Natural killer cell (primary cell): ENCODE measurements at places on chromosomes 2 and 18. TPM values are rescaled to one million over a fixed set of nuclear protein-coding genes. Genes with fewer than 3 reads are reported as not detected.

The SLC8A1 gene
- total RNA-seq: 3.6 TPM

DNA sequence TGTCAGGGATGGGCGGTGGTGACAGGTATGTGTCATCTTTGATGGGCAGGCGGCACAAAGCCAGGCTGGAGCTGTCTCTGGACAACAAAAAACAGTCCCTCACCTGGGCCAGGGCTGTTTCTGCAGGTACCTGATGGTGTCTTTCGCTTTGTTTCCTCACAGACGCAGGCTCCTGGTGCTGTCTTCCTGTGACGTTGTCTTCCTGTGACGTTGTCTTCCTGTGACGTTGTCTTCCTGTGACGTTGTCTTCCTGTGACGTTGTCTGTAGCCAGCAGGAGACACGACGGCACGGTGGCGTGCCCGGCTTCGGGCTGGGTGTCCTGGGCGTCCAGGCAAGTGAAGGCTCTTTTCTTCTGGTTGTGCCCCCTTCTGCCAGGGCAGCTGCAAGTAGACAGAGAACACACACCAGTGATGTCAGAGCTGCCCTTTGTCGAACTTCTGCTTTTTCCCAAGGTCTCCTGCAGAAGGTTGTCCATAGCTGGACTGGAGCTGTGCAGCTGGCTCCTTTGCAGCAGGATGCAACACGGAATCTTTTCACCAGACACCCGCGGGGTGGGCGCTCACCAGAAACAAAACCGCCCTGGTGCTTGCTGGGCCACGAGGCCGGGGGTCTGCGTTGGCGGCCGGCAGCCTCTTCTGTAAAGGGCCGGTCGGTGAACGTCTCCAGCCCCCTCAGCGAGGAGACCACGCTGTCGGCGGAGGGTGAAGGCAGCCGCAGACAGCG is 21.1 kb downstream of the GPR35 start:
- DNase-seq: peak; percentile 19

DNA sequence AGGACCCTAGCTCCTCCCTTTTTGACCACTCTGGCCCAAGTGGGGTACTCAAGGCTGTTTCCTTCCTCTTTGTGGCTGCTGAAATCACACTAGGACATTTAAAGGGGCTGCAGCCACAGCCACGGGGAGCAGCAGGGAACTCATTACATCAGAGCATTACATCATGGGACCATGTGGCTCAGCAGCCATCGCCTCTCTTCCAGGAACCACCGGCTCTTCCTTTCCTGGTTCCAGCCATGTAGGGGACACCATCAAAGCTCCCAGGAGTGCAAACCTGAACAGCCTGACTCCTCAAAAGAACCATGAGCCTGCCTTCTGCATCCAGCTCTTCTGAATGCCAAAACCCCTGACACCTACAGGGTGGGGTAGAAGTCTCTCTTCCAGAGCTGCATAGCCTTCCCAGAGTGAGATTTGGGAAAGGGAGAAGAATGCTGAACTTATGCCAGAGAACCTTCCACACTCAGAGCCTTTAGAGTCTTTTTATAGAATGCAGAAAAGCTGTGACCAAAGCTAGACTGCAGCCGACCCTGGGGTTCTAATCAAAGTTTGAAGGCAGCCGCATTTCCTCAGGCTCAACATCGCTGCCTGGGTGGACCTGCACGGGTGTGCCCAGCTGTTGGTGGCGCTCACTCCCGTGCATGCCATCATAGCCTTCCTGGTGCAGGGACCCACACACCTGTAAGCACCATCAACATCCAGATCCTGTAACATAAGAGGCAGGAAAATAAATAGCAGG is 121.7 kb downstream of the KLHL29 start:
- DNase-seq: no peak

The LHCGR gene
- not detected for total RNA-seq

DNA sequence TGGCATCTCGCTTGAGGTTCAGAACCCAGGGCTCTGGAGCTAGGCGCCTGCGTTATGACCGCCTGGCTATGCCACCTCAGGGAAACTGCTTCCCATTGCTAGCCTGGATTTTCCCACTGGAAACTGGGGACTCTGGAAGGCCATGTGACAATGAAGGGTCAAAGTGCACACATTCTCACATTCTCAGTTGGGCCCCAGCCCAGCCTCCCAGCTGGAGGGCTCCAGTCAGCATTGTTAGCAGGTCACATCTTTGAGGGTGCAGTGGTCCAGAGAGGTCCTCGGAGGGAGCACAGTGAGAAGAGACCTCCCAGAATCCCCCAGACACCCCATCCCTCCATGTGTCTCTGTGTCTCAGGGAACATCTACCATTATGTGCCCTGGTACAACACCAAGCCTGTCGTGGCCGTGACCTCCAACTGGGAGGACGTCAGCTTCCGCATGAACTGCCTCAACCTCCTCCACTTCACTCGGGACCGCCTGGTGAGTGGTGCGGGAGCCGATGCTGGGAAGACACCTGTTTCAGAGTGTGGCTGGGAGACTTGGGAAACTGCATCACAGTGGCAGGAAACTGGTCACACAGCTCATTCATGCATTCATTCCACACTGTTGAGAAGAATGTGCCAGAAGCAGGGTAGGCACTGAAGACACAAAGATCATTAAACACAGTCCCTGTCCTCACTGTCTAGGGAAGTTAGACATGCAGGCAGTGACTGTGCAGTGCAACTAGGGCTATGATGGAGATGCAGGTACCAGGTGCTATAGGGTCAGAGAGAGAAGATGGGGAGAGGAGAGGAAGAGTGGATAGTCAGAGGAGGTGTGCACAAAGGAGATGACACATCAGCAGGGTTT is 41.6 kb downstream of the FER1L5 start:
- DNase-seq: no peak

DNA sequence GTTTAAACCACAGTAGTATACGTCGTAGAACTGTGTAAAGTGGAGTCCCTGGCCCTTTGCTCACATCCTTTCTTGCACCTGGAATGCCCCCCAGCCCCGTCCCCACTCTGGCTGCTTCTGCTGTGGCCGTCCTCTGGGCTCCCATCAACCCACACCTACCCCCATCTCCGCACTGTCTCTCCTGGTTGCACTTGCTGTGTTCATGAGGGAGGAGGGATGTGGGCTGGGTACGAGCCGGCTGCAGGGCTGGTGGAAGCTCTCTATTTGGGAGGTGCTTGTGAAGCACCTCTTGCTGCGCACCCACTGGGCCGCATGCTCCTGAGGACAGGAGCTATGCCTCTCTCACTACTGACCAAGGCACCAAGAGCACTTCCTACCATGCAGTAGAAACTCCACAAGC is 5.1 kb downstream of the OR6B3 start:
- DNase-seq: no peak

DNA sequence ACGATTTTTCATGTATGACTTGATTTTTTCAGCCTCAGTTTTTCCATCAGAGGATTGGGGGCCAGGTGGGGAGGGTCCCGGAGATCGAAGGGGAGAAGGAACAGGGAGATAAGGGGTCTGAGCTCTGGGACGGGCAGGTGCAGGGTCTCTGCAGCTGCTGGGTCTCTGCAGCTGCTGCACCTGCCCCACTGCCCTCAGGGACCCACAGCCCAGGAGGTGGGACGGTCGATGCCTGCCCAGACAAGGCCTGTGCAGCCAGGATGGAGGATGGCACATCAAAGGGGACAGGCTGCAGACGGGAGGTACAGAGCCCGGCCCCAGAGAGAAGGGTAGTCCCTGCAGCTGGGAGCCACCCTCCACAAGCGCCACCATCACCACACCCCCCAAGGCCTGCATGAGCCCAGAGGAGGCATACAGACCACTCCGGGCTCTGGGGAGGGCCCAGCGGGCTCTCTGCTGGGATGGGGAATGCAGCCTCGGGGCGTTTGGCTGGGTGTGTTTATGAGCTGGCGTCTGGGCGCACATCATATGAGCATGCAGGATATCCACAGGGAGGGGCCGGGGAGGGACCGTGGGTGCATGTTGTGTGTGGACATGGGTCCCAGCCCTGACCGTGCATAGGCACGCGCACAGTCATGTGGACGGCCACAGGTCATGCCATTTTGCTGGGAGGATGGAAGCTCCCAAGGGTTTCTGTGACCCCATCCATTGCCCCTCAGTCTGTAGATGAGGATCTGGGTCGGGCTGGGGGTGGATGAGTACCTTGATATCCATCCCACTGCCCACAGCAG is 34.9 kb upstream of the GPC1 start:
- peak; percentile 14 for DNase-seq

GRCh38 chr2:72745679-72746368 is 80.0 kb downstream of the EXOC6B start:
- DNase-seq: peak; percentile 62

DNA sequence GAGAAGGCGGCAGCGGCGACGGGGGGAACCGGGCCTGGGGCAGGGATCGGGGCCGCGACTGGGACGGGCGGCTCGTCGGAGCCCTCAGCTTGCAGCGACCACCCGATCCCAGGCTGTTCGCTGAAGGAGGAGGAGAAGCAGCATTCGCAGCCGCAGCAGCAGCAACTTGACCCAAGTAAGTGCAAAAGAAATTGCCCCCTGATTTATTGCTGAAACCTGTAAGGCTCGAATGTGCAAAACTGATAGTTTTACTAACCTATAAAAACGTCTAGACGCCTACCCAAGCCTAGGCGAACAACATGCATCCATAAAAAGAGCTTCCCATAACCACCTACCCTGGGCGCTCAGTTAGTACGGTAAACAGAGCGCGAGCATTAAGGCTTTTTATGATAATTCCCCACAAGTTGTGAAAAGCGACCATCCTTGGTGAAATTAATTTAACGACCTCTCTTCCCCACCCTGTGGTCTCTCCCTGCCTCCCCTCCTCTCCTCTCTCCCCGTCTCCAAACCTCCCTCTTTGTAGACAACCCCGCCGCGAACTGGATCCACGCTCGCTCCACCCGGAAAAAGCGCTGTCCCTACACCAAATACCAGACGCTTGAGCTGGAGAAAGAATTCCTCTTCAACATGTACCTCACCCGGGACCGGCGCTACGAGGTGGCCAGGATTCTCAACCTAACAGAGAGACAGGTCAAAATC is 1.0 kb downstream of the HOXD9 start:
- DNase-seq: no peak

DNA sequence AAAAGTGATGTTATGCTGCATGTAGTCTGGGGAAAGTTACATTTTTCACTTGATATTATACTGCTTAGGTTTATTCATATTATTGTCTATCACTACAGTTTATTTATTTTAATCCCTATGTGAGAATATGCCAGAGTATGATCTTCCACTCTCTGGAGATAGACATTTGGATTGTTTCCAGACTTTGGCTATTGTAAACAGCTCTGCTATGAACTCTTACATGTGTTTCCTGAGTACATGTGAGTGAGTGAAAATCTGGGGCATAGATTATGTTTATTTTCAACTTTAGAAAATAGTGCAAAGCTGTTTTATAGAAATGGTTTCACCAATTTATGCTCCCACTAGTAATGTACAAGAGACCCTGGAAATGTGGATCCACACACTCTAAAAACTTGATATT is 49.0 kb upstream of the EPAS1 start:
- DNase-seq: no peak

DNA sequence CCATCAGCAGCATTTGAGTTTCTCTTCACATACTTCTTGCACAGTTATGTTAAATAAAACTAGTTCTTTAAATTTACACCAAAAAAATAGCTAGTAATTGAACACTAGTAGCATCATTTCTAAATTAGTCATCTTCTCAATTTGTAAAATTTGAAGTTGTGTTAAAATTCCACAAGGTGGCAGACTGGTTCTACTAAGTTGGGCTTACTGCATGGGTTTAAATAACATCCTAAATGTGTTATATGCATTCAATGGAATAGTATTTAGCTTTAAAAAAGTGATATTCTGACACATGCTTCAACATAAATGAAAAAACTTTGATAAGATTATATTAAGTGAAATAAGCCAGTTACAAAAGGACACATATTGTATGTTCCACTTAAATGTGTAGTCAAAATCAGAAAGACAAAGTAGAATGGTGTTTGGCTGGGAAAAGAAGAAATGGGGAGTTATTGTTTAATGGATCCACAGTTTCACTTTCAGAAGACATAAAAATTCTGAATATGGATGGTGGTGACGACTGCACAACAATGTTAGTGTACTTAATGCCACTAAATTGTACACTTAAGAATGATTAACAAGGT is 28.7 kb upstream of the RPRD1A start:
- no peak for DNase-seq

DNA sequence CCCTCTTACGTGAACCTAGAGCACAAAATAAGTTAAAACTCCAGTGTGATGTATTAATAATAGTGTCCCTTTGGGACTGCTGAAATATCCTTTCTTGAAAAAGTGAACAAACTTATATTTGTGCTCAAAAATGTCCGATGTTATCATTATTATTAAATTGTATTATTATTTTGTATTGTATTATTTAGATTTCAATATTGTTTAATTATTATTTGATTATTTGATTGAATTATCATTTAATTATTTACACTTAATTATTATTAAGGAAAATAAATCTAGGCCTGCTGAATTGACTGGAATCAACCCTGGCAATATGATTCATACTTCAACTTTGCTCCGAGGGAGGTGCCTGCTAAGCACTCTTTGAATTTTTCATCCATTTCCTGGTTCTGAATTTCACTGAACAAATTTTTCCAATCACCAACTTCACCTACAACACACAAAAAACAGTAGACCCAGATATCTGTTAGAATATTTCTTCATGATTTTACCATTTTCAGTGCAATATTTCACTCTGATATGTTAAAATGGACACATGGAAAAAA is 10.9 kb upstream of the EIF2AK2 start:
- no peak for DNase-seq

DNA sequence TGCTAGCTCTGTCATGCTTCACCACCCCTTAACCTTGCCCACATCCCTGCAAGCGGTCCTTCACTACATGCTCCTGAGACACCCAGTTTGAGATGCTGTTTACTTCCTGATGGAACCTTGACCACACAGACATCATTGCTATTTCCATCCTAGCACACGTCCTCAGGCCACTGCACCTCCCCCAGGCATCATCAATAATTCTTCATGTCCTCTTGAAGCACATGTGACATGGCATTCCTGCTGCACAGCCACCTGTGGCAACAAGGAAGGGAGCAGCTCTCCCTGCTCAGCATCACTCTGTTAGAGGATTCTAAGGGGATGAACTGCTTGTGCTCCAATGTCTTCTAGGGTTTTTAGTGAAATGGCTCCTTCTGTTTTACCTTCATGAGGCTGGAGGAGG is 26.1 kb upstream of the ST3GAL5 start:
- DNase-seq: no peak

The EIF2AK3 gene
- total RNA-seq: 43.7 TPM

DNA sequence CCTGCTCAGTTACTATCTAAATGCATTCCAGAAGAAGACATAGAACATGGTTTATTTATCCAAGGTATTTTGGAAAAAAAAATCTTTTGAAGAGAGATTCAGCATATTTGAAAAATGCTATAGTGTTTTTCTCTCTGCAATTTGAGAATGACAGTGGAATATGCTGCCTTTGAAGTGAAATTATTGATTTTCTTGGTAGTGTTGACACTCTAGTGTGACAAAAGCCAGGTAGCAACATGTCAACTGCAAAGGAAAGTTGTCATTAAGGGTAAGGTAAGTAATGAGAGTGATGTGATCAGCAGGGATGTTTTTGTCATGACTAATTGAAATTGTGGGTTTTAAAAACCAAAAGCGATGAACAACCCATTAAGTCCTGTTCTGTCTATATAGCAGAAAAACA is 1387.1 kb upstream of the TMEFF2 start:
- DNase-seq: no peak

The CCDC150 gene
- 2.3 TPM for total RNA-seq
